Left kidney (tissue), 8 donors: ENCODE measurements at places on chromosomes 7 and 10. TPM values are rescaled to one million over a fixed set of nuclear protein-coding genes. Genes with fewer than 3 reads are reported as not detected.
A peak's percentile ranks its signal among the peaks of the same experiment; 100 is the strongest.

DNA sequence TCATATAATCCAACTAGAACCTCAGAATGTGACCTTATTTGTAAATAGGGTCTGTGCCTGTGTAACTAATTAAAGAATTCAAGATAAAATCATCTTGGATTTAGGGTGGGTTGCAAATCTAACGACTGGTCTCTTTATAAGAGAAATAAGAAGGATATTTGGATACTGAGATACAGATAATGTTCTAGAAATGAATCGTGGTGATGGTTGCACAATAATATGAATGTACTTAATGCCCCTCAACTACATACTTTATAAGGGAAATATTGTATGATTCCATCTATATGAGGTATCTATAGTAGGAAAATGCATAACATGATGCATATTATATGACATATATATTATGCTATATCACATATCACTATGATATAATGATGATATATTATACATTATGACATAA, 265.7 kb downstream of the SEMA3D start:
- no peak for DNase-seq

DNA sequence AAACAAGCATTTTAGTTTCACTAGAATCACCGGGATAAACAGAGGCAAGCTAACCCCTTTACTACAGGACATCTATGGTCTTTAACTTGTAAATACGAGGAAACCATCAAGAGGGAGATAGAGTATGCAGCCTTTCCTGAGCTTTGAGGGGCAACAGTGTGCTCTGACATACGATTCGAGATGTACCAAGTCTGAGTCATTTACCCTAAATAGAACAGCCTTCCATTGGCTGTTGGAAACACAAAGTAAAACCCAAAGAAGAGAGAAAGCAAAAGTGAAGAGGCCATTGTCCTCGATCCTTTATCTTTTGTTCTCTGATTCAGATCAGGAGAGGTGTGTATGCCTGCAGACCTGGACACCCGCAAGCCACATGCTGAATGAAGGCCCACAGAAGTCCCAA, 289.5 kb downstream of the KCNMA1 start:
- DNase-seq: no peak

GRCh38 chr7:13240349-13240748, 552.9 kb downstream of the ARL4A start:
- no peak for DNase-seq

DNA sequence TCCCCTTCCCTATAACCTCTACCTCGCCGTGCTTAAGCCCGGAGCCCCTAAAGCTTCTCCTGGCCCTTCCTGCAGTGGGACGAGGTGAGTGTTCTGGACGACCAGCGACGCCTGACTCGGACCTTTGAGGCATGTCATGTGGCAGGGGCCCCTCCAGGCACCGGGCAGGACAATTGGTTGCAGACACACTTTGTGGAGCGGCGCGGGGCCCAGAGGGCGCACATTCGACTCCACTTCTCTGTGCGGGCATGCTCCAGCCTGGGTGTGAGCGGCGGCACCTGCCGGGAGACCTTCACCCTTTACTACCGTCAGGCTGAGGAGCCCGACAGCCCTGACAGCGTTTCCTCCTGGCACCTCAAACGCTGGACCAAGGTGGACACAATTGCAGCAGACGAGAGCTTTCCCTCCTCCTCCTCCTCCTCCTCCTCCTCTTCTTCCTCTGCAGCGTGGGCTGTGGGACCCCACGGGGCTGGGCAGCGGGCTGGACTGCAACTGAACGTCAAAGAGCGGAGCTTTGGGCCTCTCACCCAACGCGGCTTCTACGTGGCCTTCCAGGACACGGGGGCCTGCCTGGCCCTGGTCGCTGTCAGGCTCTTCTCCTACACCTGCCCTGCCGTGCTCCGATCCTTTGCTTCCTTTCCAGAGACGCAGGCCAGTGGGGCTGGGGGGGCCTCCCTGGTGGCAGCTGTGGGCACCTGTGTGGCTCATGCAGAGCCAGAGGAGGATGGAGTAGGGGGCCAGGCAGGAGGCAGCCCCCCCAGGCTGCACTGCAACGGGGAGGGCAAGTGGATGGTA, 9.2 kb downstream of the EPHB6 start:
- DNase-seq: no peak

ZPBP gene
- polyA plus RNA-seq: 0.90 TPM

GRCh38 chr7:151626422-151627115, 106.9 kb upstream of the RHEB start:
- peak; percentile 47 for DNase-seq

DNA sequence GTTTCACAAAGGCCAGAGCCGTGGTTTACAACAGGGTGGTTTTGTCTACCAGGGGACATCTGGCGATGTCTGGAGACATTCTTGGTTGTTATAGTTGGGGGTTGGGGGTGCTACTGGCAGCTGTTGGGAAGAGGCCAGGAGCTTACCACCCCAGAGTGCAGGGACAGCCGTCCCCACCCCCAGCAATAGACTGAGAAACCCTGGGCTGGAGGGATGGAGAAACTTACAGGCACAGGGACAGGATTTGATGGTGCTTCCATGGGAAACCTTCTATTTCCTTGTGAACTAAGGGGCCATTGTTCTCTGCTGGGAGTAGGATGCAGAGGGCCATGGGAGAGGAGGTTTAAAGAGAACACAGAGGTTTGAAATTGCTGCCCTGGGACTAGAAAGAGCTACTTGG, 10.9 kb downstream of the ADCK2 start:
- DNase-seq: no peak
